B cell (primary cell): ENCODE measurements at places on chromosomes 2 and 18. TPM values are rescaled to one million over a fixed set of nuclear protein-coding genes. Genes with fewer than 3 reads are reported as not detected.

DNA sequence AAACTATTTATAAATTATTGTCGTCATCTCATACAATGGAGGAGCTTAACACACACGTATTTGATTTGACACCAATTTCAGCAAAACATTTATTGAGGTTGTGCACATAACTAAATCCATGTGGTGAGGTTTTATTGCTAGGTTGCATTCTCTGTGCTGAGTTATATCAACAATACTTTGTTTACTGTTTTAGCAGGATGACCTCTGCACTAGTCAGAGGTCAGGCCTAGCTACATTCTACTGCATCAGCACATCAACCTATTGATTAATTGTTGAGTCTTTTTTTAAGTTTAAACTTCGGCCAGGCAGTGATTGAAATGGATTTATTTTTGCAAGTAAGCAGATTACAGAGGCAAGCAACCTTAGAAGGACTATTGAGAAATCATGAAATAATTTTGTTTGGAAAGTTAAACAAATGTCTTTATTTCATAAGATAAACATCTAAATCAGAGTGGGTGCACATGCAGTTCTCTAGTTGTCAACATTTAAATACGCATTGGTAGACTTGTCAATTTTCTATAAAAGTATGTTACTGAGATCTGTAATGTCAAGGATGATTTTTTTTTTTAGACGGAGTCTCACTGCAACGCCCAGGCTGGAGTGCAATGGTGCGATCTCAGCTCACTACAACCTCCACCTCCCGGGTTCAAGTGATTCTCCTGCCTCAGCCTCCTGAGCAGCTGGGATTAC is 75.2 kb upstream of the CD28 start:
- DNase-seq, result no peak

- DNase-seq, result no peak
Measured at GRCh38 chr2:100427111-100427510, 9.6 kb upstream of the CHST10 start.

DNA sequence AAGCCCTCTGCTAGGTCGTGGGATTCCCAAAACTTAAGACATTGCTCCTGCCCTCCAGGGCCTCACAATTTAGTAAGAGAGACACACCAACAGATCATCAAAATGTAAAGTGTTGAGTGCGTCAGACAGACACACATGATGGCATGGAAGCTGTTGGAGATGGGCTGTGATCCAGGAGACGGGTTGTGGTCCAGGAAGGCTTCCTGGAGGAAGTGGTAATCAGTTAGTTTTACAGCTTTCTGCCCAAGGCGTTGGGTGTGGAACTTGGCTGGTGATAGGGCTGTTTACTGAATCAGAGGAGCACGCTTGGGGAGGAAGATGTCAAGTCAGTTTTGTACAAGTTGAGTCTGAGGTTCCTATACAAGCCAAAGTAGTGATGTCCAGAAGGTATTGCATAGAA is 24.0 kb upstream of the GLI2 start:
- no peak for DNase-seq

GRCh38 chr18:32902568-32903330 is 129.9 kb upstream of the KLHL14 start:
- peak; percentile 59 for DNase-seq

GRCh38 chr2:225326969-225327368 is 72.5 kb upstream of the NYAP2 start:
- DNase-seq, result no peak

GRCh38 chr2:48694149-48694548 is 61.4 kb downstream of the LHCGR start:
- DNase-seq, result no peak

DNA sequence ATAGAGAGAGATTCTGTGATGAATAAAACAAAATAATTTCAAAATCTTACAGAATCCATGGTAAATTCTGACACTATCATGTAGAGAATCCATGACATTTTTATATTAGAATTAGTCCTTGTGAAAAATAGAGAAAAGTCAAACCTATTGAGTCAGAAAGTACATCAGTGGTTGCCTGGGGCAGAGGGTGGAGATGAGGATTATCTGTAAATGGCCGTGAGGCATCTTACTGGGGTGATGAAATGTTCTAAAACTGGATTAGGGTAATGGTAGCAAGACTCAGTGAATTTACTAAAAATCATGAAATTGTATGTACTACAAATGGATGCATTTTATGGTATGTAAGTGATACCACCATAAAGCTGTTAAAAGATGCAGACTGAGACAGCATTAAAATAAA is 323.1 kb downstream of the SLC8A1 start:
- no peak for DNase-seq

DNA sequence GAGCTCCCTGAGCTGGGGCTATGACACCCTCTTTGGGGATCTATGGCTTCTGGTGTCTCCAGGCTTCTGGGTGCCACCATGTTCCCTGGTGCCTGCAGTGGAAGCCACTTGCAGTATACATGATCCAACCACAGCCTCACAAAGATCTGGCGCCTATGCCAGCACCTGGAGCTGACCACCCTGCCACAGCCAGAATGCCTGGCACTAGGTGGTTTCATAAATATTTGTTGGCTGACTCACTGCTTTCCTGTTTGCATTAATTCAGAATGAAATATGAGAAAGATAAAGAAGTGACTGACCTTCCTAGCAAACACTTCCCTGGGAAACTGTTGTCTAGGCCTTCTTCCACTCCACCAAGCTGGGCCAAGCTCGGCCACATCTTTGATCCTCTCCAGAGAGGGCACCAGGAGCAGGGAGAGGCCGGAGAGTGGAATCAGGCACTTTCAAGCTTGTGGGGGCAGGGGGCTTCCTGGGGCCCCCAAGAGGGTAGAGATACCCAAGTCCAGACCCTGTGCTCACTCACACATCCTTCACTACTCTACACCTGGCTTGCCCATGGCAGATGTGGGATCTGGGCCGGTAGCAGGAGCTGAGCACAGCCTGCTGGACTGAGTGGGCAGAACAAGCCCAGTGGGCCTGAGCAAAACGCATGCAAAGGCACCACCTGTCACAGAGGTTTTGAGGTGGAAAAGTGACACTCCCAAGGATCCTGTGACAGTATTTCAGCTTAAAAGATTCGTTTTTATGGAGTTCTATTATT is 565.7 kb downstream of the SLC4A3 start:
- DNase-seq, result no peak

DNA sequence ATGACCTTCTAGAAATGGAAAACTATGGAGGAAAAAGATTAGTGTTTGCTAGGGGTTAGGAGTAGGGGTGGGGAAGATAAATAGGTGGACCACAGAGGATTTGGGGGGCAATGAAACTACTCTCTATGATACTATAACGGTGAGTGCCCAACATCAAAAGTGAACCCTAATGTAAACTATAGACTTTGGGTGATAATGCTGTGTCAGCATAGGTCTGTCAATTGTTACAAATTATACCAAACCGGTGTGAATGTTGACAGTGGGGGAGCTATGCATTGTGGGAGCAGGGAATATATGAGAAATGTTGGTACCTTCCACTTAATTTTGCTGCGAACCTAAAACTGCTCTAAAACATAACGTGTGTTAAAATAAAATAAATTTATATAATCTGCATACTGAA is 180.3 kb downstream of the ALK start:
- DNase-seq, result no peak

- DNase-seq, result no peak
Measured at GRCh38 chr2:28370354-28370753, 22.3 kb upstream of the FOSL2 start.

- DNase-seq, result no peak
Measured at GRCh38 chr2:238466243-238466756, 39.6 kb downstream of the ASB1 start.

- DNase-seq, result no peak
Measured at GRCh38 chr2:197934934-197935289, 130.5 kb downstream of the PLCL1 start.

DNA sequence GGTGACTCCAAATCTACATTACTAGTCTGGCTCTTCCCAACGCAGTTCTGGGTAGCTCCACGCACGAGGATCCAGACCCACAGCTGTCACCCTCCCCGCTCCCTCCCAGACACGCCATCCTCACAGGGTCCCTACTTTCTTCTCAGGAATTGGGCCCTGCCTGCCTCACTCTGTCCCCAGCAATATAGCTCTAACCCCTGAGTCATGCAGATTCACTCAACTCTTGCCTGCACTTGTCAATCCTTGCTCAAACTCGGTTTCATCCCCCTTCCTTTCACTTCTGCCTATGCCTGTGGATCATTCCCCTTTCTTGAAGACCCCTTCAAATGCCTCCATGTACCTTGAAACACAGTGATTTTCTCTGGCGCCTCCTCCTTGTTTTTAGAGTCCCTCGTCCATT is 5.0 kb downstream of the ST8SIA5 start:
- DNase-seq, result no peak

DNA sequence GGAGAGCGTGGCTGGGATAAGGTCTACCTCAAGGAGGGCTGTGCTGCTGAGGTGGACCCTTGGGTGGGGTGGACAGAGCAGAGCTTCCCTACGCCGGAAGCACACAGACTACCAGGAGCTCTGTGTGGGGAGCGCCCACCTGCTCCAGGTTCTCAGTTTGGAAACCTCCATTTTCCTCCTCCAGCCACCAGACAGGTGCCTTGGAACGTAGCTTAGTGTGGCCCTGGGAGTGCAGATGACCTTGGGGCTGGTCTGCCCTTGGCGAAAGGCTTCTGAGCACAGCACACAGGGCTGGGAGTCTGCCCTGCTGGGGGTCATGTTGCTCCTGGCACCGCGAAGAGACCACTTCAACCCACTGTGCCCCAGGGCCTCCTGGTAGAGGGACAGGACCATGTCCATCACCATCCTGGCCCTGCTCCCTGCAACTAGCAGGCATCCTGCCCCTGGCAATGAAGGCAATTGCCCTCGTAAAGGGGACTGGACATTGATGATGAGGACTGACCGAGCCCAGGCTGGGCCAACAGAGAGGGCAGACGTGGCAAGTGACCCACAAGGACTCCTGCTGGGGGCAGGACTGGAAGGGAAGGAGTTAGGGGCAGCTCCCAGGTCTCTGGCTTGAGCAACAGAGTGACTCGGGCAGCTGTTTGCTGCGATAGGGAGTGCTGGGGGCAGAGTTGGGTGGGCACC is 214.7 kb downstream of the CYP26B1 start:
- DNase-seq, result no peak

GRCh38 chr2:143422681-143423080 is 293.5 kb downstream of the ARHGAP15 start:
- peak; percentile 36 for DNase-seq

- DNase-seq, result no peak
Measured at GRCh38 chr2:144475044-144475443, 44.9 kb downstream of the ZEB2 start.

DNA sequence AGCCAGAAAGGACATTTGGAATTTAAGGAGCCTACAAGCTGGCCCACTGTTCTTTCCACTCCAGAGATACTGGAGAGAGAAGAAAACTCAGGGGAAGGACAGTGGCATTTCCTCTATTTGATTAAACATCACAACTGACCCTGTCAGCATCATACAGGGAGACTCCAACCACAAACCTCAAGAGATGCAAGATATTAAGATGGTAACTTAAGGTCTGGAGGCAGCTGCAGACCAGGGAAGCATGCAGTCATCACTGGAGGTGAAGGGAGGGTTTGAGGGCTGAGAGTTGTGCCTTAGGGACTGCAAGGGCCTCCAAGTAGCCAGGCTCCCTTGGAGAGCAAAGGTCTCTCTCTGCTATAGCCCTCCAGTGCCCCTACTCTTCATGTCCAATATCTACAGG is 67.4 kb downstream of the RNF152 start:
- DNase-seq, result no peak

DNA sequence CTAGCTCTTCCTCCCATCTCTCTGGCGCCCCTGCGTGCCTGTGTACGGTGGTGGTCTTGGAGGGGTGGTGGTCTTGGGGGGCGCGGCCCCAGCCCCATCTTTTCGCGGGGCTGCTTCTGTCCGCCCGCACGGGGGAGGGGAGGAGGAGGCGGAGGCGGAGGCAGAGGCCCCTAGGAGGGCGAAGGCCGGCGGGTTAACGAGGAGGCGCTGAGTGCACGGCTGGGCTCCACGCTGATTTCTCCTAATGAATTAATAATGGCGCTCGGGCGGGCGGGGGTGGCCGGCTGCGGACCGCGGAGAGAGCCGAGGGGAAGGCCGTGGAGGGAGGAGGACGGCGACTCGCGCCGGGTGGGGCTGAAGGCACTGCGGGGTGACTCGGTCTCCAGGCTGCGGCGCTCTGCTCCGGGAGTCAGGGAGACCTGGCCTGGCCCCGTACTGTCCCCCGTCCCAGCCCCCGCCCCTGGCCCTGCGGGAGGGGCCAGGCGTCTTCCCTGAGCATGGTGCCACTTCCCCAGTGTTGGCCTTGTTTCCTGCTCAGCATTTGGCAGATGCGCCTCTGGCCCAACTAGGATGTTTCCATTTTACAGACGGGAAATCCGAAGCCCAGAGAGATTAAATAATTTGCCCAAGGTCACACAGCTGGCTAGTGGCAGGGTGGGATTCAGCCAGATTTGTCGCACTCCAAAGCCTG is 6.0 kb downstream of the GAREM2 start:
- peak; percentile 44 for DNase-seq

GRCh38 chr2:11560806-11561205 is 27.0 kb downstream of the GREB1 start:
- DNase-seq, result no peak

DNA sequence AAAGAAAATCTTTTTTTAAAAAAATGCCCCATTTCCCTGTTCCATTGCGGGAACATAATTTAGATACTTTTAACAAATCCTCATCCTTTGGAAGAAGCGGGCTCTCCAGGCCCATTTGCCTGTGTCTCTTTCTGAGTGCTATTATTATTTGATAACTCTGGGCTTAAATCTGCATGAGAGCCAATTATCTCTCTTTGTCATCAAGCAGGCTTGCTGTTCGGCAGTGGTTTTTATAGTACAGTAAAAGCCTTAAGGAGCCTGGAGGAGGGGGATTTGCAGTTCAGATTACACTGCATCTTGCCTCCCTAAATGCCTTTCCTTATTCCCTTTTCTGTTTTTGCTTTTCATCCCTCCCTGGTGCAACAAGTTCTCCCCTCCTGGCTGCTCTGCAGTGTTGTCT is 50.6 kb downstream of the CELF4 start:
- no peak for DNase-seq

TMEM17 gene
- not detected in 2 replicates for total RNA-seq

SRD5A2 gene
- total RNA-seq, result not detected in 2 replicates

DYSF gene
- total RNA-seq, result 0.15 and 0.17 TPM in 2 replicates

DLGAP1 gene
- total RNA-seq, result 0.07 and 0.15 TPM in 2 replicates

CMPK2 gene
- total RNA-seq, result 2.0 and 2.9 TPM in 2 replicates

LONRF2 gene
- total RNA-seq, result 0.29 and 0.32 TPM in 2 replicates

KCNG2 gene
- not detected in 2 replicates for total RNA-seq
